ENCODE measurements at places on chromosomes 12 and 14.

DNA sequence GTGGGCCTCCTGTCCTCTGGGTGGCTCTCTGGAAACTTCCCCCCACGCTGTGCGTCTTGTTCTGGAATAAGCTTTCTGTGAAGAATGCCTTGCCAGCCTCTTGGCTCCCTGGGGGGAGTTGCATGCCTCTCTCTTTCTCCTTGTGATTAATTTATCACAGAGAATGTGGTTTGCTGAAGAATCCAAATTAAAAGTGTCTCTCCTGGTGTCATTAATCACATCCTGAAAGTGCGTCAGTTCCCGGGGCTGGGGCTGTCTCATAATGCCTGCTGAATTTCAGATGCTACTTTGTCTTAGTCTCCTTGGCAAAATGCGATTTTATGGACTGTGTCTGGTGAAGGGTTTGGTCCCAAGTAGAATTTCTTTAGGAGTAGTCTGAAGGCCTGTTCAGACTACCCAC is 787.7 kb upstream of the TMEM132C start:
- DNase-seq, result no peak
- no peaks in the 10 kb centered on the region for H3K27me3 ChIP-seq
- no peak overlapping the region for H3K4me3 ChIP-seq
- no peaks in the 10 kb centered on the region for H3K4me1 ChIP-seq

GRCh38 chr12:6612247-6612646 is 5.1 kb upstream of the CHD4 start:
- no peak for DNase-seq
- H3K36me3 ChIP-seq, result no peaks in the 10 kb centered on the region
- peaks cover 31% of the 10 kb centered on the region for H3K4me1 ChIP-seq
- peak overlapping the region; percentile 34 for H3K4me3 ChIP-seq

- DNase-seq, result no peak
- no peaks in the 10 kb centered on the region for H3K4me1 ChIP-seq
- H3K4me3 ChIP-seq, result no peak overlapping the region
- H3K36me3 ChIP-seq, result no peaks in the 10 kb centered on the region
- no peak overlapping the region for H3K27ac ChIP-seq
- no peaks in the 10 kb centered on the region for H3K27me3 ChIP-seq
Observed at GRCh38 chr14:38522724-38523123, 266.8 kb upstream of the CLEC14A start.

DNA sequence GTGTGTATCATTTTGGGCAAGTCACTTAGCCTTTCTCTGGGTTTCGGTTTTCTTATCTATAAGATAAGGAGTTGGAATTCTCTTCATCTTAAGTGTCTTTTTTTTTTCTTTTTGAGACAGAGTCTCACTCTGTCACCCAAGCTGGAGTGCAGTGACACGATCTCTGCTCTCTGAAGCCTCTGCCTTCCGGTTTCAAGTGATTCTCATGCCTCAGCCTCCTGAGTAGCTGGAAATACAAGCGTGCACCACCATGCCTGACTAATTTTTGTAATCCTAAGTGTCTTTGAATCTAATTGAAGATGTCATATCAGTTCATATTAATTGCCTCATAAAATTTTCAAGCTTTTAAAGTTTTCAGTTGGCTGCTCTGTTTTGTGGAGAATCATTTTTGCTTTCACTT is 4.0 kb downstream of the SRGAP1 start:
- no peak overlapping the region for H3K4me3 ChIP-seq
- H3K36me3 ChIP-seq, result no peaks in the 10 kb centered on the region
- DNase-seq, result no peak

DNA sequence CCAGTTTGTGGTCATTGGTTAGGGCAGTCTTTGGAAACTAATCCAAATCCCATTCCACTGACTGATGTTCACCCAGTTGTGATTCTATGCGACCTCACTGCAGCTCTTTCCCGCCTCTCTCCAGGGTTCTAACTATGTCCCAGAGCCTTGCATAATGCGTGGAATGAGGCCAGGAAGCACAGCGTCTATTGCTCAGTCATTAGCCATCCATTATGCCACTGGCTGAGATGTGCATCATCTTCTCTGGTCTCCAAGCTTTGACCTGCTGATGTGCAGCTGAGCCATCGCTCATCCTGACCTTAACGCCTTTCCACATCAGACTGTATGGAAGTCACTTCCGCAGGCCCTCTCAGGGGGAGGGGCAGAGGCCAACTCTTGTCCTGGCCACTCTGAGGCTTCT is 115.4 kb upstream of the VRK1 start:
- no peak overlapping the region for H3K27ac ChIP-seq
- H3K27me3 ChIP-seq, result peaks cover 26% of the 10 kb centered on the region
- DNase-seq, result peak; percentile 8

GRCh38 chr12:92504594-92504981 is 198.2 kb upstream of the PLEKHG7 start:
- no peak overlapping the region for H3K4me3 ChIP-seq
- DNase-seq, result no peak
- H3K4me1 ChIP-seq, result peaks cover 40% of the 10 kb centered on the region
- no peaks in the 10 kb centered on the region for H3K27me3 ChIP-seq
